ENCODE measurements at places on chromosomes 6 and 20.

DNA sequence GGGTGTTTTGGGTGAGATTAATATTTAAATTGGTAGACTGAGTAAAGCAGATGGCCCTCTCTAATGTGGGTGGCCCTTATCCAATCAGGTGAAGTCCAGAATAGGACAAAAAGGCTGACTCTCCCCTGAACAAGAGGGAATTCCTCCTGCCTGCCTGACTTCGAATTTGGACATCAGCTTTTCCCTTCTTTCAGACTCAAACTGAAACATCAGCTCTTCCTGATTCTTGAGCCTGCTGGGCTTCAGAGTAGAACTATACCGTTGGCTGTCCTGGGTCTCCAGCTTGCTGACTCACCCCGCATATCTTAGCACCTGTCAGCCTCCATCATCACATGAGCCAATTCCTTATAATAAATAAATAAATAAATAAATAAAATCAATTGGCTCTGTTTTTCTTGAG is 15.0 kb upstream of the TGM6 start:
- DNase-seq = no peak

DNA sequence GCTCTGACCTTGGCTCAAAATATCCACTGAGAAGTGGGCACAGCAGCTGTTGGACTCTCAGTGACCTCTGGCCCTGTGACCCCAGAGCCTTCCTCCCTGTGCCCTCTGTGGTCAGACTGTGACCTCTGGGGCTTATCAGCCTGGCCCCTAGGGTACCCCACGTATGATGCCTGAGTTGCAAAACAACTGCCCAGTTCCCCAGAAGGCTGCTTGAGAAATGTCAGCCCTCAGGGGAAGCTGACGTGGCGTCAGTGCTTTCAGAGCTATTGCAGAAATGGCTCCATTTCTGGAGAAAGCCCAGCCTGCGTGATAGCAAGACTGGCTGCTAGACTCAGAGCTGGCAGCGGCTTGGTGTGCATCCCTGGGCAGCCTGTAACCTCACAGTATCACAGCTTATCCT is 31.5 kb upstream of the TGM2 start:
- DNase-seq = no peak

DNA sequence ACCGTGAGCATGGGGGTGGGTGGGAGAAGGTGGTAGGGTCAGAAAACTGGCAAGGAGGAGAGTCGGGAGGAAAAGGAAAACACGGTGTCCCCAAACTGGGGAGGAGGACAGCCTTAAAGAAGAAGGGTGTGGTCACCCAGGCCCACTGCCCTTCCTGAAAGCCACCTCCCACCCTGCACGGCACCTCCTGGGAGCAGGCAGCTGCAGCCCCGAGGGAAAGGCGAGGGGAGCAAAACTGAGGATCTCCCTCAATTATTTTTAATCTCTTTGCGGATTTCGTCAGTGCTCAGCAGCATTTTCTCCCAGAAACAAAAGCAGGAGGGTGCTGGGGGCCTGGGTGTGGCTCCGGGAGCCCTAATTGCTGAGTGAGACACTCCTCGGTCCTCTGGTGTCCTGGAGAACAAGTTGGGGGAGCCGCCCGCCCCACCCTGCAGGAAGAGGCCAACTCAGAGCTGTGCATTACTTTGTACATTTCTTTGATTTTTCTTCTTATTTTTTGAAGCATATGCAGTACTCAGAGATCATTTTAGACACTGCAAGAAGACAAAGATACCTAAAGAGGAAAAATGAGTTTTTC is 56.4 kb downstream of the RIOK1 start:
- DNase-seq = no peak

DNA sequence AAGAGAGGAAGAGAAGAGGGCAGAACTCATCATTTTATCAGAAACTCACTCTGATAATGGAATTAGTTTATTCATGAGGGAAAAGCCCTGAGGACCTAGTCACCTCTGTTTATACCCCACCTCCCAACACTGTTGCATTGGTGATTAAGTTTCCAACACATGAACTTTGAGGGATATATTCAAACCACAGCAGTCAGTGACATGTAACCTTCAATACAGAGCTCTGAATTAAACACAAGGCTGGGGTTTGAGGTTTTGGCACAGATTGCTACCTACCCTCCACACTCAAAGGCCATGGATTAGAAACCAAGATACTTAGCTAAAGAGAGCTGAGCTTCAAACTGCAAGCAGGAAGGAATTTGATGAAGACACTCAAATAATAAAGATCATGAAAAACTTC is 48.5 kb upstream of the MOCS1 start:
- DNase-seq = no peak

- no peak for DNase-seq
These were observed 159.0 kb upstream of the BEND3 start for GRCh38 chr6:107274288-107274687.

GRCh38 chr6:134177753-134178160 is 125.3 kb upstream of the SLC2A12 start:
- no peak for DNase-seq

- no peak for DNase-seq
These were observed 268.8 kb downstream of the ARID1B start for GRCh38 chr6:157045831-157046454.

DNA sequence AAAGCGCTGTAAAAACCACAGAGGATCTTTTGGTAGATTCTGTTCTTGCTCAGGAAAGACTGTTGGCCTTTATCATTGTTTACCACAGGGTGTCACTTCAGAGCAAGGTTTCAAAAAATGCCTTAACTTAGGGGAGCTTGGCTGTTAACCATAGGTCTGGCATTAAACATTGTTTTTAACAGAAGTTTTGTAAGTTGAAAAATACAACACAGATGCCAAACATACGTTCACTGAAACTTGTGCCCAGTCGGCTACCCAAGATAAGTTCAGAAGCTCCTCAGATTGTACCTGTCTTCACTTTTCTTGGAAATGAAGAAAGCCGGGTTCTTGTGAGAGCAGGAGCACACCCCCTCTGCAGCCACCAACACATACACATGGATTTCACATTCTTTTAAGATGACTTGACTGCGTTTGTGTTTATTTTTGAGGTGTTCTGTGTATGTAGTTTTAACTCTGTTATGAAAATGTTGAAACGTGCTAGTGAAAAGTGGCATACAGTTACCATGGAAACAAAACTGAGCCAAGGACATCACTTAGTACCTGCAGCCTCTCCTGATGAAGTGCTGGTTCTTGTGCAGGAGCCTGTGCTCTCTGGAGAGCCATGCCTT is 64.9 kb downstream of the SYCP2L start:
- DNase-seq = no peak

GRCh38 chr6:144485531-144485930 is 200.4 kb downstream of the UTRN start:
- no peak for DNase-seq

DNA sequence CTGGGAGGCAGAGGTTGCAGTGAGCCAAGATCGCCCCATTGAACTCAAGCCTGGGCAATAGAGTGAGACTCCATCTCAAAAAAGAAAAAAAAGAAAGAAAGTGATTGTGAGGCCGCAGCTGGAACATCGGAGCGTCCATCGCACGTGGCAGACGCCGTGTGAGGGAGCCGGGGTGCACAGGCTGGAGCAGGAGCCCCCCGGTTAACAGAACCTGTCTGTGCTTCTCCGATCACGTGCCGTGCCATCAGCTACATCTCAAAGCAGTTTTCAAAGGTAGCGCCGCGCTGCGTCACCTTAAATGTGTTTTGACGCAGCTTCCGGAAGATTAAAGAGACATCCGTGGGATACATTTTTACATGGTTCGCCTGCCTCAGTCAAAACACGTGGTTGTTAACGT is 138.9 kb downstream of the TAF4 start:
- DNase-seq = no peak

DNA sequence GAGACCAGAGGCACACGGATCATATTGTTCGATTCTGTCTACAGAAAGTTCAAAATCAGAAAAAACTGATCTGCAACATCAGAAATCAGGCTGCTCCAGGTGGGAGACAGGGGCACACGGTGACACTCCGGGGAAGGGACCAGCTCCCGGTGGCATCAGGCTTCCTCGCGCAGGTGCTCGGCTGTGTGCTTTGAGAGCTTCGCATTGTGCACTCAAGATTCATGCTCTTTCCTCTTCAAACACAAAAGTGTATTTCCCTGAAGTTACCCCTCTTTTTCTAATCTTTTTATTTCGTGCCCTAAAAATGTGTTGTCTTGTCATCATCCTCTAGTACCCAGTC is 108.1 kb downstream of the DLL1 start:
- no peak for DNase-seq

DNA sequence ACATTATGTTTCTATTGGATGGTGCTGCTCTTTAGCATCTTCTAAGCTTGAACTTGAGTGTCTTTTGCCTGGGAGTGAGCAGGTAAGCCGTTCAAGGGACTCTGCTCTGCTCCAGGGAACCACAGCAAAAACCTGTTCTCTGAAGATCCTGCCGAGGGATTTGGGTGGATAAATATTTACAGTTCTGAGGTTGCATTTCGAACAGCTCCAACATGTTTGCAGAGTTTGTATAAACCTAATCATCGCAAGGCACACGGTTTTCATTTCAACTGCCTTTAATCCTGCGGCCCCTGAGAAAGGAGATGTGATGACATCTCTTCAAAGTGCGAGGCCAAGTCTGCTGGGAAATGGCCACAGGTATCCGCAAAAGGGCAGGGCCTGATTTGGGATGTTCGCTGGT is 293.4 kb downstream of the TFAP2C start:
- DNase-seq = no peak

DNA sequence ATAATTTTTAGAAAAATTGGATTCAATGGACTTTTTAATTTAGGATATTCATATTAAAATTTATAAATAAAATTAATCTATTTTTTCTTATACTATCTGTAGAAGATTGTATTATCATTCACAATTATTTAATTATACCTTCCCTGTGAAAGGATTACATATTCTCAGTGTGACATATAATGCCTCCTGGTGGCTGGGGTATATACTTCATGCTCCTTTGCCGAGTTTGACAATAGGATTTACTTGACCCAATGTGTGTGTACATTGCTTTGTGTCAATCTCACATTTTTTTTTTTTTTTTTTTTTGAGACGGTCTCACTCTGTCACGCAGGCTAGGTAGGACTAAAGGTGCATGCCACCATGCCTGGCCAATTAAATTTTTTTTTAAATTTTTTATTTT is 230.0 kb upstream of the CHD6 start:
- no peak for DNase-seq
